ENCODE measurements at places on chromosomes 2 and 18.
A peak's percentile ranks its signal among the peaks of the same experiment; 100 is the strongest.

GRCh38 chr2:24435391-24436316 is 55.4 kb upstream of the NCOA1 start:
- DNase-seq: no peak

- no peak for DNase-seq
Measured at GRCh38 chr2:156652691-156653090, 216.5 kb downstream of the GPD2 start.

DNA sequence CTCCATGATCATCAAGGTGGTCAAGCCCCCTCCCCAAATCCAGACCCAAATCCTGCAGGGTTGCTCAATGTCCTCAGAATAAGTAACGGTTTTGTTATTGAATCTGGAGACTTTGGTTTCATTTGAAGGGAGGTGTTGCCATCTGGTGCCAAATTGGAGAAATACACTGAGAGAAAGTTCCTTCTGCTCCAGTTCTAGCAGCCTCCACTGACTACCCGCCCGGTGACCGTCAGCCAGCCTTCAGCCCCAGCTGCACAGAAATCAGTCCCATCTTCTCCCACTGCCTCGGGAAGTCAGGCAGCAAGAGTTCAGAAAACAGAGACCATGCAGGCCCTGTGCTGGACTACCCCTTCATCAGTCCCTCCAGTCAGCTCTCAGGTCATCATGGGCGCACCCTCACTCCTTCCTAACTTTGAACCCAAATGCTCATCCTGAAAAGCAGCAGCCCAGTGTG is 38.7 kb downstream of the PKDCC start:
- no peak for DNase-seq

GRCh38 chr2:238939074-238939473 is 91.2 kb downstream of the TWIST2 start:
- peak; percentile 84 for DNase-seq

DNA sequence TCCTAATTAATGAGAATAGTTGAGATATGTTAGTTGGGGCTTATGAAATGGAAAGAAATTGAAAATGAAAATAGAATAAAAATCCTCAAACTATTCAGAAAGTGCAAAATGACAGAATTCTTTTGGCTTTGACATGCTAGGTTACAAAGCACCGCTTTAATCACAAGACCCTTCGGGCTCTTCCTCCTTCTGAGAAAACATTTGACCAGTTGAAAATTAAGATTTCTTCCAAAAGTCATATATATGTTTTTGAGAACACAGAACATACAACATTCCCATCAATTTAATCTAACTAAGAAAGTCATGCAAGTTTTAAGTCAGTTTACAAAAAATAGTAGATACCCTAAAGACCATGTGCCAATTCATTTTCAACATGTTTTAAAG is 2.2 kb upstream of the SLC40A1 start:
- DNase-seq: no peak

- DNase-seq: no peak
Measured at GRCh38 chr2:22153931-22154613, 1030.3 kb downstream of the TDRD15 start.

DNA sequence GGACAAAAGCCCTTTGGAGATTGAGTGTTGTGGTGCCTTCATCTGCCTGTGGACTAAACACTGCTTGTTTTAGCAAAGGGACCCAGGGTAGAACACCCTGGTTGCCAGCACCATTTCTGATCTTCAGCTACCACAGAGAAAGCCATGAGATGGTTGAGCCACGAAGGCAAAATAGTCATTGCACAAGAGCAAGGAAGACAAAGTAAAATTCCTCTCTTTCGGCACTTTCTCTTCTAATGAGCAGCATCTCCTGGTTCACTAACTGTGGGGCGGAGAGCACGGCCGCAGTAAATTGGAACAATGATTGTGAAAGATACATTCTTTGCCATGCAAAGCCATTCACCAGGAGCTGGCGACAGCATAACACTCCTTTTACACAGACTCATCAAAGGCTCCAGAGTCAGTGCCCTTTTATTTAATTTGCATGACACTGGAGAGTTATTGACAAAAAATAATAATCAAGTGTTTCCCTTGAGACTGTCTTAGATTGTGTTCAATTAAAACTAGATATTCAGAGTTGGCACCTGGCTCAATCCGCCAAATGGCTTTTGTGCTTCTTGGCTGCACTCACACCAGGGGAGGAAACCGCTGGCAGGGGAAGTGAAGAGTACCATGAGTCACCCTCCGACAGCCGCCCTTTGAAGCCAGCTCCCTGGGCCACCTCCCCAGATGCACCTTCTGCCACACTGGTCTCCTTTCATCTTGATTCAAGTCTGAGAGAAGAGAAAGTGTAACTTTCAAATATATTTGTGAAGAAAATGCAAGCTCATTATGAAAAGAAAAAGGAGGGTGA is 100.5 kb upstream of the MEIS1 start:
- no peak for DNase-seq

GRCh38 chr2:134231965-134232340 is 21.9 kb upstream of the MGAT5 start:
- DNase-seq: no peak

GRCh38 chr2:112154246-112155117 is 16.3 kb downstream of the FBLN7 start:
- peak; percentile 67 for DNase-seq

- no peak for DNase-seq
Measured at GRCh38 chr2:153059338-153060052, 341.1 kb downstream of the ARL6IP6 start.

GRCh38 chr2:7961550-7961949 is 720.3 kb upstream of the ID2 start:
- DNase-seq: no peak

GRCh38 chr2:191385416-191386160 is 140.4 kb downstream of the MYO1B start:
- no peak for DNase-seq

GRCh38 chr2:85953476-85953875 is 64.7 kb upstream of the ST3GAL5 start:
- DNase-seq: no peak

DNA sequence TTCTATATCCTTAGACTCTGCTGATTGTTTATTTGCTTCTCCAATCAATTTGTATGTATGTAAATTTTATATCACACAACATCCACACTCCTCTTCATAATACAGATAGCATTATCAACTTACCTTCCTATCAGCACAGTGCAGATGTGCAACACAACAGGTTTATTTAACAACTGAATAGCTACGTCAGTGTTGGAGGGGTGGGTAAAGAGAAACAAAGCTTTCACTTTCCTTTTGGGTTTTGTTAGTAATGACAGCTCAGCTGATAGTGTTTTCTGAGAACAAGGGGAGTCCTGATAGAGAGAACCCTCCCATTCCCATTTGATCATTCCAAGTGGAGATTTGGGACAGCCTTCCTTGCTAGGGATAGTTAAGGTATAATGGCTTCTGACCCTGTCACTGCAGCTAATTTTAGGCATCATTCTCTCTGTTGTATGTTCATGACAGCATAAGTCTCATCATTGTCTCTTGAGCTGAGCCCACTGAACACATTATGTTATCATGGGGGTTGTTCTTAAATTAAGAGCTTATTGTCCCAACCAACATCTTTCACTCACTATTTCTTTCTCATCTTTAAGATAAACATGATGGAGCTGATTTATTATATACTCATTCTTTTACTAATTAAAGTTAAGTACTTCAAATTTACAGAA is 227.7 kb downstream of the GPD2 start:
- DNase-seq: no peak

GRCh38 chr18:23330423-23330822 is 122.7 kb upstream of the RIOK3 start:
- no peak for DNase-seq

GRCh38 chr18:55422456-55423180 is 165.4 kb downstream of the TCF4 start:
- no peak for DNase-seq

DNA sequence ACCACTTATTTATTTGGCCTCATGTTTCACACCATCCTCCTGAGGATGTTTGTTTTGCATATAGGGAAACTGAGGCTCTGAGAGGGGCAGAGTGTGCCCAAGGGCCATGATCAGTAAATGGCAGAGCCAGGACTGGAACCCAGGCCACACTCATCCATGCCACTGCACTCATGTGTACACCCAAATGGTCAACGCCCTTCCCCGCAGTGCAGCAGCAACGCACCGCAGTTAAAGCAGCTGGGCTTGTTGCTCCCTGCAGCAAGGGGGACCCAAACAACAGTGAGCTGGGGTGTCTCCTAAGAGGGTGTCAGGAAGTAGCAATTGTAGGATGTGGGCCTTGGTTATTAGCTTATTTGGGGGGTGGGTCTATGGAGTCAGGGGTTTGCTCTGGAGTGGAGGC is 36.6 kb downstream of the ZAP70 start:
- no peak for DNase-seq

DNA sequence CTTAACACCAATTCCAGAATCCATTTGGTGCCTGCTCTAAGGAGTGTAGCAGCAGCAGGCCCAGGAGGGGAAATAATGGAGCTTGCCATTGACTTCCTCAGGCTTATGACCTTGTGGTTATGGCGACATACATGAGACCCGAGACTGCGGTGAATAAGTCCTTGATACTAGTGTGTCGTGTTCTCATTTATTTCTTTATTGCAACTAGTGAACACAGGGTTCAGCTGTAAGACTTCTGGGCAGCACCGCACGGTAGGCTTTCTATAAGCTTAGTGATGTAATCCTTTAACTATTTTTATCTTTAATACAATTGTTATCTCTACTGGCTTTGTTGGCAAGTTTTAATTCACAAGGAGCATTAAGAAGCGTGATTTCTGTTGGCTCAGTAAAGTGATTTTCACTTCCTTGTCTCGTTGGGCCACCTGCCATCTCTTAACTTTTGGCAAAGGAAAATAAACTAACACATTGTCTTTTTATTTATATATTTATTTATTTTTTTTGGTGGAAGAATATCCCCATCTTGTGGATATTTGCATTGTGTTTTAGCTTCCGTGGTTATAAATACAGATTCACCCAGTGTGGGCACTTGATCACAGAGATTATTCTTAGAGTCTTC is 139.8 kb downstream of the LTBP1 start:
- DNase-seq: no peak

- no peak for DNase-seq
Measured at GRCh38 chr18:69980509-69980908, 32.8 kb upstream of the CD226 start.

- no peak for DNase-seq
Measured at GRCh38 chr18:25456334-25457010, 104.5 kb upstream of the ZNF521 start.

DNA sequence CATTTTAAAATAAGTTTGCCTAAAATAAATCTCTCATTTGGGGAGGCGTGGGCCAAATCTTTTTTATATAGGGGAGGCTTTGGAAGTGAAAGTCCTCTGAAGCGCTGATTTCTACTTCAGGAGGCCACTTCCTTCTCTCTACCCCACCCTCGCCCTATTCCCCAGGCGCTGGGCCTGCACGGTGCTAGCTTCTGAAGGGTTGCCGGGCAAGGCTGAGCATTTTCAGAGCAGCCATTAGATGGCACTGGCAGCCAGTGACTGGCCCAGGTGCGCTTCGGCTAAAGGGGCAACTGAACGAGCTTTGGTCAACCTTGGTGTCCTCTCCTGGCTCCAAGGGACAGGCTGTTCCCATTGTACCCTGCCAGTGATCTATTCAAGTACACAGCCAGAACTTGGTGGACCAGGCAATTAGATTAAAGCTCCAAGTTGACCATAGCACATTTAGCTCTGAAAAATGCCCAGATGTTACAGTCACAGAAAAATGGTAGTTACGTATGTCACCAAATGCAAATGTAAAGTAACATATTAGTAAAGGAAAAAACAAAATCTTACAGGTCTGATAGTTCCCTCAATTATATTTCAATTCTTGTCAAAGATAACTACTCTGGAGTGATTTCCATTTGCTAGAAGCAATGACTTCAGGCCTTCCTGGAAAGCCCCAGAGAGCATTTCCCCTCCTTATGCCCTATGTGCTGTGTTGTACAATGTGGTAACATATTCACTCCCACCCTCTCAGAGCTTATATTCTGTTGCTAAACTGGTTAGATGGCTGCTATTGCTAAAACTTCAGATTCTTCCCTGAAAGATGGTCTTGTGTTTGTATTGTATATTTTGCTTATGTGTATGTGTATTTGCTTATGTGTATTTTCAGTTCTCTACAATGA is 2.1 kb downstream of the POMC start:
- DNase-seq: no peak

DNA sequence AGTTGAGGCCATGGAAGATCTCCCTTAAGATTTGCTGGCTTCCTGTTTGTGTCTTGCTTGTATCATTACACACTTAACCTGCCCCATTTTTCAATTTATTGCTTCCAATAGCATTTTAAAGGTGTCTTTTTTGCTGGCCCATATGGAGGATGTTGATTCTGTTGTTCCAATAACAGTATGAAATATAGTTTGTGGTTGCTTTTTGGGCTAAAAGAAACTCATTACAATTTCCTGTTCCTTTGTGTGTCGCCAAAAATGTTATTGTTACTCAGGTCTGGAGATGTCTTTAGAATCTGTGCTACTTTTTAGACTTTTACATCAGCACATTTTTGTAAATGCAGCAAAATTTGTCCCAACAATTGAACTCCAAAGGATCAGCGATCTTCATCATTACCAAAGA is 234.0 kb upstream of the ITGA4 start:
- no peak for DNase-seq

DNA sequence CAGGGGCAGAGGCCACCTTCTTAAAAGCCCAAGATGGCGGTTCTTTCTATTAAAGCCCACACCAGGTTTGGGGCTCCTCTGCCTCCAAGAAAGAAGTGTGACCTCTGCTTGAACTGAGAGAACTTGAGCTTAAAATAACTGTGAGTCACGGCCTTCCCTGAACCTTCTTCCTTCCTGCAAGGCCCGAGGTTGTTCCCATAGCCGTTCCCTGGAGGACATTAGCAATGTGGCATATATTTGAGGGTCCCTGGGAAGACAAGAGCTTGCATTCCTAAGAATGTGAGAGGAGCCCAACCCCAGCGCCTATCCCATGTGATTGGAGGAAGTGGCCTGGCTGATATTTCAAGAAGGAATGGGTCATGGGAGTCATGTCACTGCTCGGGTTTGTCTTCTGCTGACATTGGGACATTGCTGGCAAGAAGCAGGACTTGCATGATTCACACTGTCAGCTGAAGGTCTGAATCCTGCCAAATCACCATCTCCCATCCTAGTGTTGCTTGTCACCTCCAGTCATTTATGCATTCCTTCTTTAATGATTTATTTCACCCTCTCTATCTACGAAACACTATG is 168.1 kb downstream of the TRIB2 start:
- peak; percentile 79 for DNase-seq

- no peak for DNase-seq
Measured at GRCh38 chr2:205752924-205753323, 70.6 kb downstream of the NRP2 start.

DNA sequence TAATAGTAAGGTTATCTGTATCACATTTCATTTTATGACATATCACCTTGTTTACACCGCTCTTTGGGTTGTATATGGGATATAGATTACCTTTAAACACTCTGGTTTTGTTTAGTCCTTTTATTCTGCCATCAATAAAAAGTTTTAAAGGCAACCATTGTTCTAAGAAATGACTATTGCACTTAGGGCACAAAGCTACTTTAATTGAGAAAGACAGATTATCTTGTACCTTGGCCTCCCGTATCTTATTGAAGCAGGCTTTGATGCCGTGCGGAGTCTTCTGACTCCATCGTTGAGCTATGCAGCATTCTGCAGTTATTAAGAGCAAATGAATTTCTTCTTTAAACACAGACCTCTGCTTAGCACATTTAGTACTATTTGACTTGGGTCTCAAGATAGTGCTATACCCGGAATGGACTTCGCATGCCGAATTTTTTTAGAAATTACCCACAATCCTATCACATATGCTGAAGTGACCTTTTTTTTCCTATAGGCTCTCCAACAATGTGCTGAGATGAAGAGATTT is 16.7 kb downstream of the PKDCC start:
- DNase-seq: no peak

- no peak for DNase-seq
Measured at GRCh38 chr2:133193544-133194361, 374.5 kb downstream of the NCKAP5 start.

Data from suprapubic skin (tissue), 4 donors.